ENCODE measurements at places on chromosomes 1 and 21.
A peak's percentile ranks its signal among the peaks of the same experiment; 100 is the strongest.

DNA sequence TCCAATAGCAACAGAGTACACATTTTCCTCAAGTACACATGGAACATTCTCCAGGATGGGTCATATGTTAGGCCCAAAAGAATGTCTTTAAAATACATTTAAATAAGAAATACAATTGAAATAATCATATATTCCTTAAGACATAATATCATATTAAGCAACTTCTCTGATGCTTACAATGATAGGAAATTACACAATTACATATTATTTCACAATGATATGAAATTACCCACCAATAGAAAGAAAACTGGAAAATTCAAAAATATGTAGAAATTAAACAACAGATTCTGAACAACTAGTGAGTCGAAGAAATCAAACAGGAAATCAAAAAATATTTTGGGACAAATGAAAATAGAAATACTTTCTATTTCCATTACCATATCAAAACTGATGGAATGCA lies 45.6 kb downstream of the FLVCR1 start:
- no peak for DNase-seq

- no peak for DNase-seq
Observed at GRCh38 chr1:113742515-113742914, 16.8 kb downstream of the PHTF1 start.

GRCh38 chr1:227388214-227389168 lies 70.2 kb upstream of the CDC42BPA start:
- DNase-seq: no peak

- no peak for DNase-seq
Observed at GRCh38 chr21:32844076-32844475, 72.5 kb upstream of the PAXBP1 start.

DNA sequence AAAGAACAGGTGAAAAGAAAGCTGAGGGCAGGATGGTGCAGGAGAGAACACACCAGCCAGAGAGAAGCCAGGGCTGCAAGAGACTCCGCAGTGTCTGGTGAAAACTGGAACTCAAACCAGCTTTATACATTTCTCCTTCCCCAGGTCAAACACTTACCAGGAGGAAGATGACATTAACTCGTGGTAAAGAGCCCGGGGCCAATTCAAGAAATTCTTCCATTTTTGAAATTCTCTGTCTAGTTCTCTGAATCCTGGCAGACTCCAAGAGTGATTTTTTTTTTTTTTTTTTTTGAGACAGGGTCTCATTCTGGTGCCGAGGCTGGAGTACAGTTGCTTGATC lies 25.8 kb upstream of the SIPA1L2 start:
- DNase-seq: no peak

DNA sequence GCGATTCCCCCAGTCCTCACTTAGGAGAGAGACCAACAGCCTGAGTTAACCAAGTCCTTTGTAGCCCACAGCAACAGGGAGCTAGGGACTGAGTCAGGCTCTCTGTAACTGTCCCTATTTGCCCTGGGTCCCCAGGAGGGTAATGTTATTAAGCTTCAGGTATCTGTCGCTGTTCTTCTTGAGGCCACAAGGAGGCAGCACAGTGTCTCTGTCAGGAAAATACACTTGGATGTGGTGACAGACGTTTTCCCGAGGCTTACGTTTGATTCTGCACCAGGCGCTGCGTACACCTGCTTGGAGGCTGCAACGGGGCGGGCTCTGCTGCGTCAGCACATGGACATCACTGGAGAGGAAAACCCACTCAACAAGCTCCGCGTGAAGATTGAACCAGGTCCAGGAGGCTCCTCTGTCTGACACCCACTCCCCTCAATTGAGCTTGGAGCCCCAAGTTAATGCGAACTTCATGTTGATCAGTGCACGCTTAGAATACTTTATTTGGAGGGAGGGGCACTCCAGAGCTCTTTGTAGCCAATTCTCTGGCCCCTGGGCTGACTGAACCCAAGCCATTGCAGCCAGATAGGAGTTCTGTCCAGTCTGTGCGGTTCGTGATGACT lies 10.7 kb upstream of the ELF3 start:
- peak; percentile 15 for DNase-seq

DNA sequence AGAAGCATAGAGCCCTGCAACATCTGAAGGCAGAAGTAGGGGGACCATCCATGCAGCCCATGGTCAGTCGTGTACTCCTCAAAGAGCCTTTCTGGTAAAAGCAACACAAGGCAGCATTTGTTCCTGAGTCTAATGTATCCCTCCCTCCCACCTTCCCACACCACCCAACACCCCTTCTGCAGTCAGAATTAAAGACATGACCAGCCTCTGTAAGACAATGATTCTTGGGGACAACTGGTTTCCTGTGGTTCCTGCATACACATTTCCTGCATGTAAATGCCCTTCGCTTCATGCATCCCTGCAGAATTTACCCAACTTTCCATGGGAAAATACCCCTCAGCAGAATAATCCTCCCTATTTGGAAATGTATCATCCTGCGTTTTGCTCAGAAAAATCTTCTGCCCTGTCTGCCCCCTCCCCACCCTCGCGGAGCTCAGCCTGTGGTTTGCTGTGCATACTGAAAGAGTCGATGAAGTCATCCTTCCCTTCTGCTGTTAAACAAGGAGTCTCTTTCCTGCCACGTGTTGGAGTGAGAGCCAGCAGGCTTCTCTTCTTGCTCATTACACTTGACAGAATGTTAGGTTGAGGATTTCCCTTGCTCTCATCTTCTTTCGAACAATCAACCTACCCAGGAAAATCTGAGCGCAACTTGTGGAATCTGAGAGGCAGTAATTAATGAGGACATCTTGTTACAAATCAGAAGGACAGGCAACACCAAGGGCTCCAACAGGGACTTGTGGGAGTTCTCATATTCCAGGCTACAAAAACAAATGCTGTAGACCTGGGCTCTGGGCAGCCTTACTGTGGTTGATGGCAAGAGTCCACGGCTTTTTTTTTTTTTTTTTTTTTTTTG lies 4.7 kb downstream of the TNN start:
- DNase-seq: no peak

DNA sequence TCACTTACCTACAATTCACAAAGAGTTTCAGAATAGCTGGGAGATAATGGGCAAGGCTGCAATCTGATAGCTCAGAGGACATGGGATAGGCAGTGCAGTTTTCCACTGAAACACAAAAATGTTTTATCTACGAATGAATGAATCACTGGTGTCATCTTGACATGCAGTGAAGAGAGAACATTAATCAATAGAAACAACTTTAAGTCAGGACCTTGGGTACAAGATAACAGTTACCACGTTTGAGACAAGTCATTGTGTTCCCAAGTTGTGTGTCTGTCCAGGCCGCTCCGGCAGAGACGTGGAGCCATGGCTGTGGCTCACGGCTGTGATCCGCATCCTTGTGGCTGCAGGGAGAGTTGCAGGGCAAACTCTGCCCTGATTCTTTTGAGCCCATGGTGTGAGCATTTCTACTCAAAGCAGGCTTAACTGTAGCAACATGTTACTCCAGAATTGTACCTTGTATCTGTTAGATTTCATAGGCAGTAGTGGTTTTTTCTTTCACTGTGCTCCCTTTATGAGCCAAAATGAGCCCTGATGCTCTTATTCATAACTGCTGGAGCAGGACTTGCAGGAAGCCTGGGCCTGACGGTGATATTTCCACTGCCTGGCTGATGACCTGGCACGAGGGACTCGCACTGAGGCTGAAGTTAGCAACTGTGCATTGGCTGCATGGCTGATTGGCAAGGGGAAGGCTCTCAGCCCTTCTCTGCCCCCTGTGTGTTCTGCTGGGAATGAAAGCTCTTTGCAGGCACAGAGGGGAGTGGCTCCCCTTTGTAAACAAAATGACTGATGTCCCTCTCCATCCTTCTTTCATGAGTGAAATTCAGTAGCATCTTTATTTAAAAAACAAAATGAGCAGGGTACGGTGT lies 465.2 kb downstream of the AJAP1 start:
- no peak for DNase-seq

DNA sequence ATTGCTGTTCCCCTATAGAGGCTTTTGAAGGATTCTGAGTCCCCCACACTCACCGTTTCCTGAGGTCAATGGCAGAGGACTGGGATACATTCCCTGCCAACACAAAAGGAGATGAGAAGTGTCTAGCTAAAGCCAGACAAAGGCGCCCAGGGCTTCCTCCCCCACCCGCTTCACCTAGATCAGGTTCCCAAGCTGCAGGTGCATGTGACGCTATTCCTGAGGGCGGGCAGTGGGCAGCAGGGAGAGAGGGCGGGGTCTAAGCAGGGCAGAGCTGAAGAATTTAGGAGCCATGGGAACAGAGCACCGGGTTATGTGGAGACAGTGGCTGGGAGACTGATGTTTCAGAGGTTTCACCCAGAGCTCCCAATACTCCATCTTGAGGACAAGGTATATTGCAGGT lies 6.0 kb upstream of the ARHGEF2 start:
- no peak for DNase-seq

DNA sequence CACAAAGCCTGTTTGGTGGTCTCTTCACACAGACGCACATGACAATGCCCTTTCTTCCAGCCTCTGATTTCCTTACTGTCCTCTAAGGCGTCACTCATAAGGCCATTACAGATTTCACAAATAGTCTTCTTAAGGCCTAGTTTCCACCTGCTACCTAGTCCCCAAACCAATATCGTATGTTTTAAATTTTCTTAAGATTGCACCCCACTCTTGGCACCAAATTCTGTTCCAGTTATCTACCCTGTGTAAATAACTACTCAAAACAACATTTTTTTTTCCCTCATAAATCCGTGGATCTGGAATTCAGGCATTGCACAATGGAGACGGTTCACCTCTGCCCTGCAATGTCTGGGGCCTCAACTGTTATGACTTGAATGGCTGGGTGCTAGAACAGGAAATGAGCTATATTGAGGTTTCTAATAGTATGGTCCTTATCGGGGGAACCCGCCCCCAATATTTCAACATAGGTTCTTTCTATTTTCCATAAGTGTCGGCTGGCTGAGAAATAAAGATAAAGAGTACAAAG lies 36.9 kb upstream of the SERTAD4 start:
- no peak for DNase-seq

- peak; percentile 81 for DNase-seq
Observed at GRCh38 chr1:1349256-1350012, at the start of gene DVL1. Gene DVL1, minus strand, starts transcription at chr1:1349418. Its CDS starts 353 bp downstream, at chr1:1349065.

- DNase-seq: no peak
Observed at GRCh38 chr1:50605186-50605875, 182.1 kb upstream of the DMRTA2 start.

Measured in stimulated activated naive CD8-positive, alpha-beta T cell treated with anti-CD3 and anti-CD28 coated beads, Interleukin-15, amount 100 ng/mL, for 72 hours (primary cell).